AG08396 (cell line): ENCODE measurements at places on chromosomes 16 and 17.

DNA sequence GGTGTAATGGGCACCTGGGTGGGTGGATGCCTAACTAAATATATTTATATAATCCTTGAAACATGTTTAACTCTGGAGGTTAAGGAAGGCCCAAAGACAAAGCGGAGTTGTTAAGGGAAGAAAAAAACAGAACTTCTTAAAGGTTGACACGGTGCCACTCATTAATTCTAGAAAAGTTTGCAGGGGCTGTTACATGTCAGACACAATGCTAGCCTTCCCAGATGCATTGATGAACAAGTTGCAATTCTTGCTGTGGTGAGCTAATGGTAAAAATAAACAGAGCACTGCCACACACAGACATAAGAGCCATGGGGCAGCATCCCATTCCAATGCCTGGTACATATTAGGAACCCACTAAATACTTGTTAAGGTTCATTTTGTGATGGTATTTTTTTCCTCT lies 109.5 kb downstream of the CDH13 start:
- DNase-seq, result no peak

- DNase-seq, result no peak
Observed at GRCh38 chr16:65769055-65769465, 597.4 kb upstream of the CDH5 start.

GRCh38 chr17:74332763-74333283 lies 6.8 kb downstream of the KIF19 start:
- no peak for DNase-seq

DNA sequence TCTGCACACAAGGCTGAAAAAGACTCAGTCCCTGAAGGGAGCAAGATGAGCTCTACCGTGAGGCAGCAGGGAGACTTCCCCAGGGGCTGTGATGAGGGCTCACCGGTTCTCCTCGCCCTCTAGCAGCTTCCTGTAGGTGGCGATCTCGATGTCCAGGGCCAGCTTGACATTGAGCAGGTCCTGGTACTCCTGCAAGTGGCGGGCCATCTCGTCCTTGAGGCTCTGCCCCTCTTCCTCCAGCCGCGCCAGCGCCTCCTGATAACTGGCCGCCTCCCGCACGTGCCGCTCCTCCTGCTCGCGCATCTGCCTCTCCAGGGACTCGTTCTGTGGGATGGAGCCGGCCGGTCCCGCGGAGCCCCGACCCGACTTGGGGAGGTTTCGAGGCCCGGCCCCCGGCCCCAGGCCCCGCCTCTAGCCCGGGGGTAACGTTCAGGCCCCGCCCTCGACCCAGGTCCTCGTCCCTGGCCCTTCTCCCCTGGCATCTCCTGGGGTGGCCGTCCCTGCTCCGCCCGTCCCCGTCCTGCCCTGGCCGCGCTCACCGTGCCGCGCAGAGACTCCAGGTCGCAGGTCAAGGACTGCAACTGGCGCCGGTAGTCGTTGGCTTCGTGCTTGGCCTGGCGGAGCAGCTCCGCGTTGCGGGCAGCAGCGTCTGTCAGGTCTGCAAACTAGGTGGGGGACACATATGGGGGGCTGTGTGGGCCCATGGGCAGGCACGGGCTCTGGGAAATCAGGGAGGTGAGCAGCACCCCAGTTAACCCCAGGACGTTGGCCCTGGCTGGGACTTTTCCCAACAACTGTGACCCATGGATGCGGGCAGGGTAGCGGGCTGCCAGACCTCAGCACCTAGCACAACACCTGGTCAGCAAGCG lies 3.9 kb downstream of the GFAP start:
- peak; percentile 67 for DNase-seq

- DNase-seq, result no peak
Observed at GRCh38 chr17:61638087-61638486, 47.1 kb upstream of the NACA2 start.

GRCh38 chr17:69188064-69188463 lies 40.6 kb downstream of the ABCA10 start:
- DNase-seq, result no peak

- no peak for DNase-seq
Observed at GRCh38 chr17:49789243-49789578, 730 bp downstream of the KAT7 start.

- DNase-seq, result no peak
Observed at GRCh38 chr16:89420204-89420603, 70.2 kb downstream of the ANKRD11 start.

DNA sequence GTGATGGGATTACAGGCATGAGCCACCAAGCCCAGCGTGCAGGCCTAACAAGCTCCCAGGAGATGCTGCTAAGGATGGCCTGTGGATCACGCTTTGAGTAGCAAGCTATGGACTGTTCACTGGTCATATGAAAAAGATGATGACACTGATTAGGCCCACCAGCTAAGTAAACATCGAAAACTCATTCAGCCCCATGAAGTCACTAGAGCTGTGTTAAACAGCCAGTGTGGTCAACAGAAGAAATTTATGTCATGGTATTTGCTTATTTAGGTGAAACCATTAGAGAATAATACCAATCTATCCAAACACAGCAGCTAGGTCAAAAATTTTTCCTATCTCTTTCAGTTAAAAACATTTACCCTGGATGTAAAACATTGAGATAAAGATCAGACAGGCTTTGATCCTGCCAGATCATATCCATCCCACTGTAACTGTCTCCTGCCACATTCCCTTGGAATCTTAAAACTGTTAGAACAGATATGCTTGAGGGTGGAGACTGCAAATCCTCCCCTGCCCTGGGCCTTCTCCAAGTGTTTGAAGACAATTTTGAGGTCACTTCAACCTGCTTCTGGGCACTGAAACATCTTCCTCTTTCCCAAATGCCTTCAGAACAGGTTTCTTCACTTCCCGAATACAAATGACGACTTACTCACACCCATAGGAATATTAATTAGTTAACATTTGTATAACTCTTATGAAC lies 30.9 kb downstream of the HOXB1 start:
- no peak for DNase-seq

GRCh38 chr17:17084941-17085340 lies 42.7 kb downstream of the MPRIP start:
- DNase-seq, result no peak

- peak; percentile 40 for DNase-seq
Observed at GRCh38 chr17:27494192-27495091, 38.2 kb downstream of the KSR1 start.

- no peak for DNase-seq
Observed at GRCh38 chr17:29038085-29038795, 4.7 kb upstream of the PIPOX start.

- DNase-seq, result no peak
Observed at GRCh38 chr17:45288825-45289224, 26.9 kb upstream of the SPATA32 start.

DNA sequence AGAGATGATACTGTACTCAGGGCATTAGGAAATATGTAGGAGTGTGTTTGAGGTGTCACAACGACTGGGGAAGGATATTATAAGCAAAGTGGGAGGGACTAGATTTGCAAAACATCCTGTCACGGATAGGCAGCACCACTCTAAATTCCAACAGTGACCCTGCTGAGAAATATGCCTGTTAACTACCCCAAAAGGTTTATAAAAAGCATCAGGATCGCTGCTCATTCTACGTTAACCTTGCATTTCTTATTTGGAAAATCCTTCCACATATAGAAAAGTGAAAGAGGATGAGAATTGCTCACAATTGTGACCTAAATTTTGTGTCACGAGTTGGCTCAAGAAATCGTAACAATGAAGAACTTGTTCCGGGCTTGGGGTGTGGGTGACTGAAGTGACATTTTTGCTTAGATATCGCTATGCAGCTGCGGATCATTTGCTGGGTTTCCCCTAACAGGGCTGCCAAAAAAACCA lies 51.6 kb downstream of the N4BP1 start:
- no peak for DNase-seq

GRCh38 chr17:2181206-2181896 lies 122.2 kb downstream of the SMG6 start:
- peak; percentile 65 for DNase-seq

GRCh38 chr16:72501739-72502593 lies 330.0 kb upstream of the PMFBP1 start:
- peak; percentile 79 for DNase-seq

GRCh38 chr17:76557368-76558197 lies 17.7 kb downstream of the PRCD start:
- peak; percentile 92 for DNase-seq

DNA sequence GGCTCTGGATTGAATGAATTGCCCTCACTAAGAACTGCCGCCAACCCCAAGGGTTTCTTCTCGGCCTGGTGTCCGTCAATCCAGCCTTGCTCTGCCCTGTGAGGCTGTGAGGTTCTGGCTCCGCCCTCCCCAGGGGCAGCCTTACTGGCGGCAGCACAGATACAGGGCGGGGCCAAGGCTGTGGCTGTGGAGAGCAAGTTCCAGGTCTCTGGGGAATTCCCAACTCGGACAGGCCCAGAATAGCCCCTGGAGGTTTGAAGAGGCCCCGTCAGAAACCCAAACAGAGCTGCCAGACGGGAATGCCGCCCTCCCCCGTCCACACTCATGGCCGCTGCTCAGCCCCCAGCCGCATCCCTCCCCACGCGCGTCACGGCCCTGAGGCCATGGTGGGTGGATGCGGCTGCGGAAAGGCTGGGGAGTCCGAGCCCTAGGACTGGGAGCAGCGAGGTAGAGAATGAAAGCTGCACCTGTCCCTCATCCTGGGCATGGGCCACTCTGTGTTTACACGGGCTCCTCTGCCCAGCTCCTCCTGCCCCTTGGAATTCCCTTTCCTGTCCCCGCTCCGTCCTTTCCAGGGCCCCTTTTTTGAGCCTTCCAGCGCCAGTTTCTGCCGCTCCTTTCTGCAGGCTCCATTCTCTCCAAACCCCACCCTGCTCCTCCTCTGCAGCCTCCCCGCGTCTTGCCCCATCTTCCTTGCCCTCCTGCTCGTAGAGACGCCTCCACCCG lies 660 bp upstream of the PRRT2 start:
- peak; percentile 93 for DNase-seq

GRCh38 chr16:85451641-85452363 lies 161.3 kb upstream of the GSE1 start:
- no peak for DNase-seq

DNA sequence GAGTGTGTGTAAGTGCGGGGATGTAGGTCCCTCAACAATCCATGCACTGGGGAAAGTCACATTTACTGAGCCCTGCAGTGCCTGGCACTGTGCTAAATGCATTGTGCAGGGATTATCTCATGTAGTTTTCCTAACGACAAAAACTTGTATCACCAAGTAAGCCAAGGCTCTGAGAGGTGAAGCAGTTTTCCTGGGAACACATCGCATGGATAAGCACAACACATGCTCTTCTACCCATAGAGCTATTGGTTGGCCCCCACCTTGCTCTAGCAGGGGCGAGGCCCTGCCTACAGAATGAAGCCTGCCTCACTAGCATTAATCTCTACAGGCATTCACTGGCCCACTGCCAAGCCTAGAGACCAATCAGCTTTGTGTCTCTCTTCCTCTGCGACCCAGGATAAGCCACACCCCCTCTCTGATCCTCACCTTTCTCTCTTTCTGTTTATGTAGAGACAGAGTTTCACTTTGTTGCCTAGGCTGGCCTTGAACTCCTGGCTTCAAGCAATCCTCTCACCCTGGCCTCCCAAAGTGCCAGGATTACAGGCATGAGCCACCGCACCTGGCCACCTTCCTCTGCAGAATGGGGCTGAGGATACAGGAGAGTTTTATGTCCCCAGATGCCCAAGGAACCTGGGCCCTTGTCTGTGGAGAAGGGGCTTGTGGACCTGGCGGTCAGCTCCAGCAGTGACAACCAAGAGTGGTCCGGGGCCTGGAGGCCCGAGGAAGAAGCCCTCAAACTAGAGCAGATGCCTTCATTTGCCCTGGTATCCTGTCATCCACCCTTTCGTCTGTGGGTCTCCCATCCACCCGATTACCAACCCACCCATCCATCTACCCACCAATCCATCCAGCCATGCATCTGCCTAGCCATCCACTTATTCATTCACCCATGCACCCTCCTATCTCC lies 12.8 kb downstream of the CDH16 start:
- DNase-seq, result no peak

GRCh38 chr17:76686538-76687297 lies 24.0 kb downstream of the MXRA7 start:
- DNase-seq, result no peak

GRCh38 chr16:72815348-72816318 lies 232.3 kb downstream of the ZFHX3 start:
- DNase-seq, result no peak

DNA sequence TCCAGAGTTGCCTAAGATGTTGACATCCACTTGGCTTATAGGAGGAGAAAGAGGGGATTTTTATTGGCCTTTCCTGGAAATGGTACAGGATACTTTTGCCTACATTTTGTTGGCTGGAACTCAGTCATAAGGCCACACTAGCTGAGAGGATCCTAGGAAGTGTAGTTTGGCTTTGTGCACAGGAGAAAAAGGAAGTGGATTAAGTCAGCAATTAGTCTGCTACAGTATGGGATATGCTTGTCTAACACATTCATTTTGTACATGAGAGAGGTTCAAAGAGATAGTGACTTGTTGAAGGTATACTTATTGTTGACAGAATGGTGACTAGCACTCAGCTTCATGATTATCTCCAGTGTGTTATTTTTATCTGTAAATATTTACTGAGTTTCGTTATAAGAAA lies 10.3 kb downstream of the UTP18 start:
- DNase-seq, result no peak

GRCh38 chr16:86364653-86365380 lies 145.5 kb upstream of the FOXF1 start:
- DNase-seq, result no peak

DNA sequence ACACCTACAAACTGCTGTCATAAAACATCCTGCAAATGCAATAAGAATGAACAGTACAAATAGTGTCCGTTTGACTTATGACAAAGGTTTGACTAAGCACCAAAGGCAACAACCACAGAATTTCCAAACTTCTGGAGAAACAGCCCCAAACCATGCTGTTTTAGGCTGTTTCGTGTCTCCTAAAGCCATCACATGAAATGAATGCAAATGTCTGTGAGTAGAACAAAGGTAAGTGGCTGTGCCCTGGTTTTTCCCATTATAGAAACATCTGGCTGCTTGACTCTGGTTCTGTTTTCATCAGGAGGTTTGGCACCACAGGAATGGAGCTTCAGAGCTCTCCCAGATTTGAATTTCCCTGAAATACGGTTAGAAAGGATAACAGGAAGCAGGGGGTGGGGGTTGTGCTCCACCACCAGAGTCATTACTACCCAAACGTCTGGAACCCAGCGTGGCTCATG lies 4.6 kb upstream of the EMP2 start:
- peak; percentile 52 for DNase-seq

GRCh38 chr17:35056013-35056412 lies 7.5 kb downstream of the RFFL start:
- no peak for DNase-seq

DNA sequence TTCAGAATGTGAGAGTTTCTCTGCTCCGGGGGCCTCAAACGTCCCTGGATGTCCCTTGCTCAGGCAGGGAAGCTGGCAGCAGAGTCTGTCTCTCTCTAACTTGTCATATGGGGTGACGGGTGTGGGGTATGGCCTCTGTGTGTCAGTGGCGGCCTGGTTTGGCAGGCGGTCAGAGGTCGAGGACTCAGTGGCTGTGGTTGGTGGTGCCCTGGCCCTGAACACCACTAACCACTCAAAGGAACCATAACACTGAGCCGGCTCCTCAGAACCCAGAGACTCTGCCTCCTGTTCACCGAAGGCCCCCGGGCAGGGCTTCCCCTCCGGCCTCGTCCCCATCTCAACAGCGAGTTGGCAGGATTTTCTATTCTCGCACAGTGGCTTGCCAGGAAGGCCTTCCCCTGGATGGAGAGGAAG lies 677 bp downstream of the P2RX1 start:
- DNase-seq, result no peak

- no peak for DNase-seq
Observed at GRCh38 chr16:4064950-4065352, 51.3 kb downstream of the ADCY9 start.
